ENCODE measurements at places on chromosomes 6 and 20. TPM values are rescaled to one million over a fixed set of nuclear protein-coding genes. Genes with fewer than 3 reads are reported as not detected.

DNA sequence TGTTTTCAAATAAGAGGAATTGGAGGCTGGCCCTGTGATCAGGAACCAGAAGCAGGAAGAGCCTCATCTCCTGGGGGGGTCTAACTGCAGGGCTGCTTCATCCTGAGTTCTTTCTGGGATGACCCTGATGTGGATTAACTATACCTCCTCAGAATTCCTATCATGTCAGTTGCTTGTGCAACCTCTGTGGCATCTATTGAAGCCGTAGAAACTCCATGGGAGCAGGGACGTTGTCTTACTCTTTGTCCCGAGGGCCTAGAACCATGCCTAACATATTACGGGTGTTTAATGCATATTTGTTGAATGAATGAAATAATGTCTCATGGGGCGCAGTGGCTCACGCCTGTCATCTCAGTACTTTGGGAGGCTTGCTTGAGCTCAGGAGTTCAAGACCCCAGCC, 110.1 kb upstream of the AGPAT4 start:
- DNase-seq: no peak

Gene UNC5CL
- 1.1 TPM for total RNA-seq

Gene FAM83D
- 22.5 TPM for total RNA-seq

GRCh38 chr6:17159240-17159639, 57.4 kb downstream of the STMND1 start:
- no peak for DNase-seq

GRCh38 chr6:36699348-36699747, 1.7 kb downstream of the RAB44 start:
- DNase-seq: no peak

- no peak for DNase-seq
Observed at GRCh38 chr20:57625181-57625958, 5.1 kb upstream of the ZBP1 start.

GRCh38 chr6:147704691-147705090, 196.2 kb downstream of the SAMD5 start:
- DNase-seq: no peak
